ENCODE measurements at places on chromosomes 4 and X.

GRCh38 chr4:14309431-14309830, 681.9 kb upstream of the BOD1L1 start:
- DNase-seq: no peak

DNA sequence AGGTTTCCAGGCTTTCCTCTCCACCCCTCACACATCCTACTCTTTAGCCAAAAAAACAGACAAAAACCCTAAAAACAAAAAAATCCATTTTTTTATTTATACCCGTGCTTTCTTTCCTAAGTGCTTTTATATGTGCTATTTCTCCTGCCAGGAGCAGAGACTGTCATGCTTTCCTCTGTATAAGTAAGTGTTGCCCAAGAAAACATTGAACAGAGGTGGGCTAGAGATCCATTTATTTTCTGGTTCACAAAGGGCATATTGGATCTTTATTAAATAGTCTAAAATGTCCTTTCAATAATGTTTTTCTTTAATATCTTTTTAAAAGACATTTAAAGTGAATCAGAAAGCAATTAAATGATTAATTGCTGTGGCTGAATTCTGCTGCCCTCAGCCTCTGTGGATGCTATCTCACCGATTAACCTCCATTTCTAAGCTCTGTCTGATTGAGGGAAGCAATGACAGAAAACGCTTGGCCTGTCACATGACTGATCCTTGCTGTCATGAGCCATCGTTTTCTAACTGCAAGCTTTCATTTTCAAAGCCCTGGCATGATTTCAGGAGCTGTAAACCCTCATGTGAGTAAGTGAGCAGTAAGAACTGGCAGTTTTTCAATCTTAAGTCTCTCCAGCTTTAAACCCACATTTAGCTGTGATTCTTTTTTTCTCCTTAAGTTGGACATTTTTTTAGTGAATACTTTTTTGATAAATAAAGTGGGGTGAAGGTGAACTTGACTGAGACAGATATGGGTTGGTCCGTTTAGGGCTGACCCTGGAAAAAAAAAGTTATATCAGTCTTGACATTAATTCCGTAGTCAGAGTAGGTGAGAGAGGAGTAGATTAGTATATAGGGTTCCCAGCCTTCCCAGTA, 180.7 kb upstream of the PGRMC2 start:
- no peak for DNase-seq

DNA sequence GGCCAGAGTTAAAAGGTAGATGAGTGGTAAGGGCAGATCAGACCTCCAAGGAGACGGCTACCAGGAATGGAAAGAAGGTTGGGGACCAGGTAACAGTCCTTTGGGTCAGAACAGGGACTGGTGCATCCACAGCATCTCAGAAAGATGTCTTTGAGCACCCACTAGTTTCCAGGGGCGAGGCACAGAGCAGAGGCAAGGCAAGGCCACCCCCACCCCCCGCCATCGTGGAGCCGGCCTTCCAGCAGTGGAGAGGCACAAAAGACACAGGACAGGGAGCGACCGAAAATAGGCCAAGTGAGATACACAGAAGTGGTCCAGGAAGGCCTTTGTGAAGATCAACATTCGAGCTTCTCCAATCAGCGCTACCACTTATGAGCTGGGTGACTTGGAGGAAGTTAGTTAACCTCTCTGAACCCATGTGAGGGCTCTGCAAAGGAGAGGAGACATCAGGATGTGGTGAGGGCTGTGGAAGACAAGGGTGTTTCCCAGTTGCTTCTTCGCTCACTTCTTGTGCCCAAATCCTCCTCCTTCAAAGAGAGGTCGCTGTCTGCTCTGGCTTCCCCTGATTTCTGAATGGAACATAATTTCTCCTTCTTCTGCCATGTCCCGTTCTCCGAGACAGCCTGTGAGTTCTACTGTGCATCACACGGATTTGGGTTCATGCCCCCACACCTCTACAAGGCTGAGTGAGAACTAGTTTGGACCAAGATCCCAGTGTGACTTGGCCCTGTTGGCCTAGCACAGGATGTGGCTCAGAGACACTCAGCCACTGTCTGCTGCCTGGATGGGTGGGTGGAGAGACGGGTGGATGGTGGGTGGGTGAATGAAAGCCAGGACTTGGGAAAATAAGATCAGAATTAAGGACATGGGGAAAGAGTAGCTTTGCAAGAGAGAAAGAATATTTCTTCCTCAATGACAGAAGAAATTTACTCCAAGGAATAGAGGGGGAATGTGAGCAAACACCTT, 16.7 kb upstream of the MSX1 start:
- no peak for DNase-seq

DNA sequence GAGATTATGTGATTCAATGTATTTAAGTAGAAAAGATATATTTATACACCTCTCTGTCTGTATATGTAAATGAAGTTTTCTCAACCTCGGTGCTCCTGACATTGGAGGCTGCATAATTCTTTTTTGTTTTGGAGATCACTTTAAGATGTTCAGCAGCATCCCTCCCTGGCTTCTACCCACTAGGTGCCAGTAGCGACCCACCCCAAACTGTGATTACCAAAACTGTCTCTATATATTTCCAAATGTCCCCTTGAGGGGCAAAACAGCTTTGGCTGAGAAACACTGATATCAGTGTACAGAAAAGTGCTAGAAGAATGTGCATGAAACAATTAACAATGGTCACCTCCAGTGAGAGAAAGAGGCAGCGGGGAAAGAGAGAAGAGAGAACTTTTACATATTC, 51.2 kb downstream of the DCX start:
- DNase-seq: no peak

DNA sequence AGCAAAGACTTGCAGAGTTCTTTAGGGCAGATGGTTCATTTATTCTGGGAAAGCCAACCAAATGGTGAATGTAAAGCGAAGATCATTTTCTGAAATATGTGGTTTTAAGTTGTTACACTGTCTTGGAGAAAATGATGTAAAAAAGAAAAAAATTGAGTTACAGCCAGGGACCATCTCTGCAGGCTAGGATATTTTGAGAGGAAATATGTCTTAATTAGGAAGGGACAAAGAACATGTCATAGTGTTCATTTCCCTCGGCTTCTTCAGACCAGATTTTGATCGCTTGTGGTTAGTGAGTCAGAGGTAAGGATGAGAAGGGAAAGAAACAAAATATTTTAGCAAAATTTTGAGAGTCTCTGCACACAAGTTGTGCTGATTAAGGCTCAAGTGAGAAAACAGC, 59.0 kb upstream of the C1QTNF7 start:
- peak; percentile 55 for DNase-seq

GRCh38 chr4:151809716-151810115, 48.9 kb upstream of the GATB start:
- DNase-seq: no peak

DNA sequence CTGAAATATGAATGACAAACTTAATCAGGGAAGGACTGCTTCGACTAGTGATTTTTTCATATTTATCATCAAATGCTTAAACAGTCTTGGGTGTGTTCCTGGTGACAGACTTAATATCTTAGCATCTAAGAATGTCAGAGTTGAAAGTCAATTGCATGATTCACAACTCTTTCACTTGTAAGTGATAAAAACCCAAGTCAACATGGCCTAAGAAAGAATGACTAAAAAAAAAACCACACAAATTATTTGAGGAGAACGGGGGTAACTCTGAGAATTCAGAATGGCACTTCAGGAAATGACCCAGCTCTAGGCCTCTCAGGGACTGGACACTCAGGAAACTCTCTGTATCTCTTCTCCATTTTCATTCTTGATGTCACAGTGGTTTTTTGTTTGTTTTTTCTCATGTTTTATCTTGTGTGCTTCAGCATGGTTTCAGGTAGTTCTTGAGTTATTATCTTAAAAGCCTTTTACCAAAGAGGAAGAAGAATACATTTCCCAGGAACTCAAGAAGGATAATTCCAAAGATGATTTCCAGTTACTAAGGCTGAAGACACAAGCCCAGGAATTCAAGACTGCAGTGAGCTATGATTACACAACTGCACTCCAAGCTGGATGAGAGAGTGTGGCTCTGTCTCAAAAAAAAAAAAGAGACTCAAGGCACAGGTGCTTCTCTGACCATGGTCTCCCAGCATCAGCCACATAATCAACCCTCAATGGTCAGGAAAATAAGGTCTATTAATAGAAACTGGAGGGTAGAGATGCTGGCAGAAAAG, 1697.8 kb upstream of the IGFBP7 start:
- DNase-seq: no peak

DNA sequence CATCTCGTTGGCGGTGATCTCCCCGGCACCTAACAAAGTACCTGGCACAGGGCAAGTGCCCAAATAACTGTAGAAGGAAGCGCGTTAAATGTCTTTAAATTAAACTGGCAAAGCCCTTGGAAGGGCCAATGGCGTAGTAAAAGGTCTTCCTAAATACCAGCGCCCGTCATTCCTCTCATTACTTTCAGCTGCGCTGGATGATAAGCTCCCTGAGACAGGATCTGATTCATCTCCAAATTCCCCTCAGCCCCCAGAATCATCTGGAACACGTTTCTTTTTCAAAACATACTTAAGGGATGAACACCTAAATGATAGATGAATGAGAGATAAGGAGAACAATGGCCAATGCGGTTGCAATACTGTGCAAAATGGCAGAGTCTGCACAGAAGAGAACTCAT, 95.1 kb downstream of the AFAP1 start:
- DNase-seq: no peak

DNA sequence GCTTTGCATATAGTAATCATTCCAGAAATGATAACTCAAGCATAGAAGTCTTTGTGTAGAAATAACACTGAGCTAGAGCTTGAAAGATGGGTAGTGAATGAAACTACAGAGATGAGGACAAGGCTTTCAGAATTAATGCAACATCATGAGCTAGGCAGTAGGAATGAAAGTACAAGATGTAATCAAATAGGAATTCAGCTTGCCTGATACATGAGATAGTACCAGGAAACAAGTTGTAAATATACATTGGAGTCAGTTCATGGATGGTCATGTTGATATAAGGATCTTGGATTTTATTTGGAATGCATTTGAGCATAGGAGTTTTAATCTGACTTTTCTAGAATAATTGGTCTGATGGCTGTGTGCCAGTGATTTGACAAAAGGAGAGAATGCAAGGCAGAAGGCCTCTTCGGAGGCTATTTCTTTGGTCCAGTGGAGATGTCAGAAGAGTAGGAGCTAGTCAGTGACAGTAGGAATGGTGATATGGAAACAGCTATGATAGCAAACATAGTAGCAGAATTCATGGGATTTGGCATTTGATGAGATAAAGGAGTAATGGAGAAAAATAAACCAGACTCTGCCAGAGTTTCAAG, 206.4 kb upstream of the PACRGL start:
- no peak for DNase-seq

GRCh38 chrX:103918050-103918449, 44.4 kb upstream of the TMSB15B start:
- peak; percentile 53 for DNase-seq

- DNase-seq: peak; percentile 7
Measured at GRCh38 chrX:71236836-71237235, 13.8 kb downstream of the GJB1 start.

DNA sequence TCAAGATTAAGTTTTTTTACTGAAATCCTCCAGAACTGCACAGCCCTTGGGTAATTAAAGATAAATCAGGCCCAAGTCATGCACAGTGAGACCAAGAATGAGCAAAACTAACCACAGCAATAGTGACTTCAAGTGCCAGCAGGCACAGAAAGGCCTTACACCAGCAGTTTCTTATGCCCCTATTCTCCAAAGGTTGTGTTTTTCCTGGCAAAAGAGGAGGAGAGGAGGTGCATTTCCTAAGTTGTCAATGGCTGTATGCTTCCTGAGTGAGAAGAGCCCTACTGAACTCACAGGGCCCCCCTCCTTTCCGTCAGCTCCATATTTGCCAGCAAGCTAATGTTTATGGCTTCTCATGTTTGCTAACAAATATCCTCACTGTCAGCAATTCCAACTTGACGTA, 418.7 kb upstream of the INTU start:
- DNase-seq: no peak

DNA sequence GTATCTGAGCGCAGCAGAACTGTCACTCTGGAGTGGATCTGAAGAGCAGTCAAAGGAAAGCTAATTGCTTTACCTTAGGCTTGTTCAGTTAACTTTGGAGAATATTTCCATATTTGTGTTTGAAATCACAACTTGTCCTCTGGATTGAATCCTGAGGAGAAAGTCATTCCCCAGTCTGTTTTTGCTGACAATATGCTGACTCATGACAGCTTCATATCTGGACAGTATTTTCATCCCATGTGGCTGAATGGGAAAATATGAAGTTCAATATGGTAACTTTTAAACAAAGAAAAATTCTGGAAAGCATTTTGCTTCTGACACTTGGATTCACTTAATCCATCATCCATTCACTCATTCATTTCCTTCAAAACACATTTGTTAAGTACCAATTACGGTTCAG, 46.3 kb upstream of the MAGEC3 start:
- no peak for DNase-seq

GRCh38 chrX:134588806-134589205, 69.5 kb downstream of the PLAC1 start:
- no peak for DNase-seq
